ENCODE measurements at places on chromosomes 7 and 10.
A peak's percentile ranks its signal among the peaks of the same experiment; 100 is the strongest.

DNA sequence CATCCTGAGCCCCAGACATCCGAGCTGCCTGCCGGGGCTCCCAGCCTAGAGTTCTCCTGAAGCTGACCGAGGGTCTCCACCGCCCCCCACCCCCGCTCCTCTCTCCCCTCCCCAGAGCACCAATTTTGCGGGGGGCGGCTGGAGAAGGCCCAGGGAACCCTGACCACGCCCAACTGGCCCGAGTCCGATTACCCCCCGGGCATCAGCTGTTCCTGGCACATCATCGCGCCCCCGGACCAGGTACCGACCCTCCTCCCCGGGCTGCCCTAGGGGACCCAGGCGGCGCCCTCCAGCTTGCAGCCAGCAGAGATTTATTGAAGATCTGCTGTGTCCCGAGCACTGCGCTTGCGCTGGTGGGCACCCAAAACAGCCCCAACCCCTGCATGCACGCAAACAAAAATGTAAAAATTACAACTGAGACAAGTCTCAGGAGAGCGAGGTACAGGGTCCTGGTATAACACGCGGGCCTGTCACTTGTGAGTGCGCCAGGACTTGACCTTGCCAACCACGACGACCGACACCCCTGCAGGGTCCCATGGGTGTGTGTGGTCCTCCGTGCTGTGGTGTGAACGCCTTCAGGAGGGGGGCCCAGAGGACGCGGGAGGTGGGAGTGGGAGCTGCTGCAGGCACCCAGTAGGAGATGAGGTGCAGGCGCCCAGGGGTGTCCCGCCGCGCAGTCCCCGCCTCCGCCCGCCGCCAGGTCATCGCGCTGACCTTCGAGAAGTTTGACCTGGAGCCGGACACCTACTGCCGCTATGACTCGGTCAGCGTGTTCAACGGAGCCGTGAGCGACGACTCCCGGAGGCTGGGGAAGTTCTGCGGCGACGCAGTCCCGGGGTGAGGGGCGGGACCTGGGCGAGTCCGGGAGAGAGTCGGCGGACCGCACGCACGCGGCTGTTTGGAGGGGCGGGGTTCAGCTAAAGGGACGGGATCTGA lies 3.1 kb downstream of the PCOLCE start:
- DNase-seq: no peak

DNA sequence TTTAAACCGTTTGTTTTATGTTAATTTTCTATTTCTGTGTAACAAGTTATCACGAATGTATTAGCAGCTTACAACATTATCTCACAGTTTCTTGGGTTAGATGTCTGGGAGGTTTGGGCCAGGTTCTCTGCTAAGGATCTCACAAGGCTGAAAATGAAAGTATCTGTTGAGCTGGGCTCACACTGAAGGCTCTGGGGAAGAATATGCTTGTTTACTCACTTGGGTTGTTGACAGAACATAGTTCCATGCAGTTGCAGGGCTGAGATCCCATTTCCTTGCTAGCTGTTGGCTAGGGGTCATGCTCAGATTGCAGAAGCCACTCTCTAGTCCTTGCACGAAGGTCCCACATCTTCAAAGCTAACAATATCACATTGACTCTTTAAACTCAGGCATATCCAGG lies 266.6 kb upstream of the GNAI1 start:
- DNase-seq: no peak

GRCh38 chr10:80894311-80894791 lies 356.6 kb downstream of the SH2D4B start:
- DNase-seq: no peak

DNA sequence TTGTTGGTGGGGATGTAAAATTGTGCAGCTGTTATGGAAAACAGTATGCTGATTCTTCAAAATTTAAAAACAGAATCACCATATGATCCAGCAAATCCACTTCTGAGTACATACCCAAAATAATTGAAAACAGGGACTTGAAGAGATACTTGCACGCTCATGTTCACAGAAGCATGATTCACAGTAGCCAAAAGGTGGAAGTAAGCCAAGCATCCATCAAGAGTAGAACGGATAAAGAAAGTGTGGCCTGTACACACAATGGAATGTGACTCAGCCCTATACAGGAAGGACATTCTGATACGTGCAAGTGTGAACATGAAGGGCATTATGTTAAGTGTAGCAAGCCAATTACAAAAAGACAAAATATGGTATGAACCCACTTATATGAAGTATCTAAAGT lies 696.7 kb upstream of the CELF2 start:
- DNase-seq: peak; percentile 11

GRCh38 chr7:29588900-29589696 lies 25.5 kb downstream of the PRR15 start:
- DNase-seq: no peak

- peak; percentile 69 for DNase-seq
Measured at GRCh38 chr10:78408671-78409472, 375.2 kb downstream of the RPS24 start.

DNA sequence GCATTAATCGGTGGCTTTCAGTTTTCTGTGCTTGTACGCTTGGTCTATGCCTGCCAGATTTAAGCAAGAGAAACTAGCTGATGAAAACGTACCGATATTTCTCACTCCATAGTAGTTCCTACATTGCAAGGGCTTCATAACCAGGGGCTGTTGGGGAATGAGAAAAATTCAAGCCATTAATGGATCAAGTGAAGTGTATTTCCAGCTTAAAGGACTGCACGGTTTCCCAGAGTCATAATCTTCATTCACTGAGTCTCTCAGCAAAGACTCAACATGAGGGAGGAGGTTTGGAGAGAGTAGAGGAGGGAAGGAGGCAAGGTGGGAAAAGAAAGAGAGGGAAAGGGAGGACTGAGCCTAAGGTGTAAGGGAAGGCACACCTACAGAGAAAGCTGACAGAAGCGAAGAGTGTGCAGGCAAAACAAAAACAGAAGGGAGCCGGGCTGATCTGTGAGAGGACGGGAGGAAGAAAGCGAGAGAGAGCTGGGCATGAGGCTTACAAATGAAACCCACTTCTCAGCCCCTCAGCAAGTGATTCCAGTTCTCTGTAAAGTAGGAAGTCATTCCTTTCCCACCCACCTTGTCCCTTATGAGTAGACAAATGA lies 625 bp downstream of the GIMAP2 start:
- DNase-seq: no peak

- no peak for DNase-seq
Measured at GRCh38 chr7:135194494-135195095, 16.7 kb downstream of the WDR91 start.

- DNase-seq: no peak
Measured at GRCh38 chr7:38020121-38020785, 99.8 kb downstream of the EPDR1 start.

GRCh38 chr10:126268013-126268920 lies 120.0 kb downstream of the ADAM12 start:
- DNase-seq: no peak

DNA sequence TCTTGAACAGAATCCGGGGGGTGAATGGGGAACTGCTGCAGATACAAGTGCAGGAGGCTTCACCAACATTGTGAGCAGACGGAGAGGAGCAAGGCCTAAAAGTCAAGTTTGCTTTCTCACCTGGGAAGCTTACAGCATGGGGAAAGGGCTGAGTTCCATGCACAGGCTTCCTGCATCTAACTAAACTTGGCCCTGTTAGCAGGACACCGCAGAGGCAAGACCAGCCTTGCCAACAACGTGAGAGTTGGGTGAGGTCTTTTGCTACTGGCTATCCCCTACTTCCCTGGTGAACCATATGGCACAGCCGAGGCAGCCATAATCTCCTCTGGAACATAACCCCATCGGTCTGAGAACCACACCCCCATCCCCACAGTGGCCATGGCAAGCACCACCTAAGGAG lies 14.2 kb upstream of the ADAM22 start:
- no peak for DNase-seq

- no peak for DNase-seq
Measured at GRCh38 chr10:97596101-97597082, 6.9 kb downstream of the C10orf62 start.

DNA sequence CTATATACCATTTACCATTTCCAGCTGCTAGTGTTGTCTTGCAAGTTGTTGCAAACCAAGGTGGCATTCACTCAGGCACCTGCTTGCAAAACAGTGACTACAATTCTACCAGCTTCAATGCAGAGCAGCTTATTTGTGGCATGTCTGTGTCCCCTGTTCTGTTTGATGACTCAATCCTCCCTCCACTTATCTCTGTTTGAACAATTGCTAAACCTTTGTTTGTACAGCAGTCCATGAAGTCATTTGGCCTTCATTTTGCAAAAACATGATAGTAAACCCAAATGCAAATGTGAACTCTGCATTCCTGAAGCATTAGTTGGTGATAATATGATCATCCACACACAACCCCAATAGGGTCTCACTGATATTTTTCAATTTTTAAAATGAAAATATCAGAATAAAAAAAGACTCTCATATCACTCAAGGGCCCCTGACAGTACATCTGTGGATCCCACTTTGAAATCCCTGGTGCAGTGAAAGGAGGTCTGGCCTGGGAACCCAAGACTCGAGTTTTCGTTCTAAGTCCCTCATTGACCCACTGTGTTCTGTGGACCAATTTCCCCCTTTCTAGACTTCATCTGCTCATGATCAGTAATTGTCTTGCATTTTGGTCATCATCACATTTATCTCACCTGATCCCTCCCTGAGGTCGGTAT lies 425.4 kb downstream of the RPS24 start:
- DNase-seq: no peak

DNA sequence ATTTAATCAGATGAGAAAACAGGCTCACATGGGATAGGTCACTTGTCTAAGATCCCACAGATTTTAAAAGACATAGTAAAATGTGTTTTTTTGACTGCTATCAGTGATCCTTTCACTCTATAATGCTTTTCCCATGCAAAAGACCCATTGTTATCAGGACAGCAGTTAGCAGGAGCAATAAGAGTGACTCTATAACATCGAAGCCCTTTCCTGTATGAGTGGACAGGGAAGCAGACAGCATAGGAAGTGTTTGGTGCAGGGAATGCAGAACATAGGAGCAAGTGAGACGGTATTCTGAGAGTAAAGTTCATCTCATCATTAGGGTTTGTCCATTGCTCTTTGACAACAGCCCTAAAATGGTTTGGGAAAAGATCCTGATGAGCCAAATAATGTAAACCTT lies 68.5 kb downstream of the SLC25A13 start:
- DNase-seq: no peak

DNA sequence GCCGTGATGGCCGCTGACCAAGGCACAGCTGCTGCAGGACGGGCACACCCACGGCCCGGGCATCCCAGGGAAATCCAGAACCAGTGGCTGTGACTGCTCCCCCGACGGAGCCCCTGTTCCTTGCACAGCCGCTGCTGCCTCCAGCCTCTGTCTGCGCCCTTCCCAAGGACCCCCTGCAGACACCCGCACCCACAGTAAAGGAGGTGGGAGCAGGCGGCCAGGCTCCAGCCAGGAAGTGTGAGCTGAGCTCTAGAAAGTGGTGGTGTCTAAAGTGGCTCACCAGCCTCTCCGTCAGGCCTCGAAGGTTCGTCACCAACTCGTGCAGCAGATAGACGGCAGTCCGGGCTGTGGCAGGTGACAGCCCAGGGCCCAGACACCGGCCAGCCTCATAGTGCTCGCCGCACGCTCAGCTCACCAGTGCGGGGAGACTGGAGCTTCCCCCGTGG lies 306.7 kb downstream of the DNAJB6 start:
- no peak for DNase-seq

DNA sequence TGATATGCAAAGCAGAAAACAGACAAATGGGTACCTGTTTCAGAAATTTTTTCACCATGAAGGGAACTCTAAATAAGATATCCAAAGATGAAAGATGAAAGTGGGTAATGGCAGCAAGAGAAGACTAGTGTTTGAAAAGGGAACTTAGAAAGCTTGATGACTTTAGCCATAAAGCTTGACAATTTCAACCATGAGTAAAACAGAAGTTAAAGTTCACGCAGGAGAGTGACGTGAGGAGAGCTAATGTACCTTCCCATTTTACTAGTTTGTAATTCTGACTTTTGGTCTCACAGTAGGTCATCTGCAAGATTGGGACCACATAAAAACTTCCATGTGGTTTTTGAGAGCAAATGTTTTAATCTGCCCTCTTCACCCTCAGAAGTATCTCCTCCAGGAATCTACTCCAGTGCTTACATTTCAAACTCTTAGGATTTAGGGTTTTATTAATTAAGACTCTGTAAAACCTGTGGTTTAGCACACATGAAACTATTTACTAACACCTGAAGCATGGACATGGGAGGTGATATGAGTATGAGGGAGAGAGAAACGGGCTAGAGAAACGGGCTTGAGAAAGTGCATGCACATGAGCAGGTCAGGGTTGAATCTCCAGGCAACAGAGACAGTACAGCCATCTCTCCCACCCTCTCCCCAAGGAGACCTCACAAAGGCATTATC lies 24.4 kb upstream of the GIMAP2 start:
- no peak for DNase-seq

DNA sequence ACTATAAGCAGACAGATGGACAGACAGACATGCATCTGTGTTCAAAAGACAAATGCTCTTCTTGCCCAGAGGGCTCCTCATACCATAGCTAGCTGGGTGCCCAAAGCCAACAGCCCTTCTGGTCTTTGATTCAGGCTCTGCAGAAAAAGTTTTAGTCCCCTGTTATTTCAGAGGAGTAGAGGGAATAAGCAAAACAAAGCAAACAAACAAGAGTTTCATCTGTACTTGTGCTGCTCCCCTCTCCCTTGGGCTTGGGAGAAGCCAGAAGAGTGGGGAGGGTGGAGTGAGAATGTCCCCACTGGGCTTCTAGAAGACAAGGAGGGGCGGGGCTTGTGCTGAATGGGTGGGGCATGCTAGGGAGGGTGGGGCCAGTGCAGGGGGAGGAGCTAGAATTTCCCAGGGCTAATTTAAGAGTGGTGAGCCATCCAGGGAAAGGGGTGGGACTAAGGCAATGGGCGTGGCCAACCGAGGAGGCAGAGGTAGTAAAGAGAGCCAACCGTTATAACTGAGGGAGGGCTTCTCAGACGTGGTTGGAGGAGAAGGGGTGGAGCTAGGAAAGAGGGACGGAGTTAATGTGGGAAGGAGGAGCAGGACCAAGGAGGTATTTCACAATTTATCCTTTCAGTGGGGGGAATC lies 101.2 kb upstream of the MGMT start:
- no peak for DNase-seq

DNA sequence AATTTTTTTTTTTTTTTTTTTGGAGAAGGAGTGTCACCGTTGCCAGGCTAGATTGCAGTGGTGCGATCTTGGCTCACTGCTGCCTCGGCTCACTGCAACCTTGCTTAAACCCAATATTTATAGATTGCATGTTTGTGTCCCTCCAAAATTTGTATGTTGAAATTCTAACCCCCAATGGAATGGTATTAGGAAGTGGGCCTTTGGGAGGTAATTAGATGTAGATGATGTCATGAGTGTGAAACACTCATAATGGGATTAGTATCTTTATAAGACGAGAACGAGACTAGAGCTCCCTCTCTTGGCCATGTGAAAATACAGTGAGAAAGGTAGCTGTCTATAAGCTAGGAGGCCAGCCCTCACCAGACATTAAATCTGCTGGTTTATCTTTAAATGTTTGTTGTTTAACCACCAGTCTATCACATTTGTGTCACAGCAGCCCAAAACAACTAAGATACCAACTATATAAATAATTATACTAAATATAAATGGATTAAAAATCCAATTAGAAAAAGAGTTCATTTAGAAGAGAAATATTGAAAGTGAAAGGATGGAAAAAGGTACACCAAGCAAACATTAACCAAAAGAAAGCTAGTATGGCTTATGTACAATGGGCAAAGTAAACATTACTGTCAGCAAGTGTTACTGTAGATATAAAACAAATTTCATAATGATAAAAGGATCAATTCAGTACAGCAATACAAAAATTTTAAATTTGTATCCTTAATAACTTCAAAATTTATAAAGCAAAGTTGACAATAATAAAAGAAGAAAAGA lies 9.3 kb downstream of the TCAF1 start:
- DNase-seq: no peak

All from NCI-H446 treated with DMSO at 0.1 percent for 48 hours (cell line).